Fibroblast of villous mesenchyme (primary cell): ENCODE measurements at places on chromosomes 2 and 18. TPM values are rescaled to one million over a fixed set of nuclear protein-coding genes. Genes with fewer than 3 reads are reported as not detected.

- no peak for DNase-seq
Observed at GRCh38 chr2:11713815-11714214, 32.6 kb upstream of the LPIN1 start.

The MYO7B gene
- 0.86 TPM in 1 of 2 replicates, not detected in the other for total RNA-seq

The GLS gene
- total RNA-seq = 375 and 519 TPM in 2 replicates

DNA sequence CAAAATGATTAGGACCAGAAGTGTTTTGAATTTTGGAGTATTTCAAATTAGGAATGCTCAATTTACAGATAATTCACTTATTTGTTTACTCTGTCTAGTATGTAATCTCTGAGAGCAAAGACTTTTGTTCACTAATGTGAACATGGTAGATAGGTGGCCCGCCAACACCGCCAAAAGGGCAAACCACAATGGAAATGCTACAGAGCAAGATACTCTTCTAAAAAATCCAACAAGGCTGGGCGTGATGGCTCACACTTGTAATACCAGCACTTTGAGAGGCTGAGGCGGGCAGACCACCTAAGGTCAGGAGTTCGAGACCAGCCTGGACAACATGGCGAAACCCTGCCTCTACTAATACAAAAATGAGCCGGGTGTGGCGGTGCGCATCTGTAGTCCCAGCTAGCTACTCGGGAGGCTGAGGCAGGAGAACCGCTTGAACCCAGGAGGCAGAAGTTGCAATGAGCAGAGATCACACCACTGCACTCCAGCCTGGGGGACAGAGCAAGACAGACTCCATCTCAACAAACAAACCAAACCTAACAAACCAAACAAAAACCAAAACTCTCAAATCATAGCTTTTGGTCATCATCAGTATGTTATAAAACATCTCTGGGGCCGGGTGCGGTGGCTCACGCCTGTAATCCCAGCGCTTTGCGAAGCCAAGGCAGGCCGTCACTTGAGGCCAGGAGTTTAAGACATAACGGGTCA is 2.4 kb downstream of the CCT4 start:
- DNase-seq = no peak

GRCh38 chr2:188976545-188977268 is 2.5 kb downstream of the COL3A1 start:
- peak; percentile 83 for DNase-seq

GRCh38 chr2:186746584-186746983 is 52.7 kb downstream of the FAM171B start:
- no peak for DNase-seq
